Stomach (tissue), 19 donors: ENCODE measurements at places on chromosomes 3 and 15. TPM values are rescaled to one million over a fixed set of nuclear protein-coding genes. Genes with fewer than 3 reads are reported as not detected.

Gene CCDC54
- not detected for total RNA-seq

Gene MCTP2
- 23.8 TPM for total RNA-seq

Gene CATSPER2
- total RNA-seq: 7.8 TPM

Gene DAPK2
- total RNA-seq: 23.2 TPM

Gene TPM1
- 2,605 TPM for total RNA-seq

Gene PGBD4
- 1.8 TPM for total RNA-seq

Gene FBXO40
- not detected for total RNA-seq
